ENCODE measurements at places on chromosomes 16 and 17.

GRCh38 chr17:58402047-58402446, 15.3 kb downstream of the RNF43 start:
- DNase-seq = no peak

DNA sequence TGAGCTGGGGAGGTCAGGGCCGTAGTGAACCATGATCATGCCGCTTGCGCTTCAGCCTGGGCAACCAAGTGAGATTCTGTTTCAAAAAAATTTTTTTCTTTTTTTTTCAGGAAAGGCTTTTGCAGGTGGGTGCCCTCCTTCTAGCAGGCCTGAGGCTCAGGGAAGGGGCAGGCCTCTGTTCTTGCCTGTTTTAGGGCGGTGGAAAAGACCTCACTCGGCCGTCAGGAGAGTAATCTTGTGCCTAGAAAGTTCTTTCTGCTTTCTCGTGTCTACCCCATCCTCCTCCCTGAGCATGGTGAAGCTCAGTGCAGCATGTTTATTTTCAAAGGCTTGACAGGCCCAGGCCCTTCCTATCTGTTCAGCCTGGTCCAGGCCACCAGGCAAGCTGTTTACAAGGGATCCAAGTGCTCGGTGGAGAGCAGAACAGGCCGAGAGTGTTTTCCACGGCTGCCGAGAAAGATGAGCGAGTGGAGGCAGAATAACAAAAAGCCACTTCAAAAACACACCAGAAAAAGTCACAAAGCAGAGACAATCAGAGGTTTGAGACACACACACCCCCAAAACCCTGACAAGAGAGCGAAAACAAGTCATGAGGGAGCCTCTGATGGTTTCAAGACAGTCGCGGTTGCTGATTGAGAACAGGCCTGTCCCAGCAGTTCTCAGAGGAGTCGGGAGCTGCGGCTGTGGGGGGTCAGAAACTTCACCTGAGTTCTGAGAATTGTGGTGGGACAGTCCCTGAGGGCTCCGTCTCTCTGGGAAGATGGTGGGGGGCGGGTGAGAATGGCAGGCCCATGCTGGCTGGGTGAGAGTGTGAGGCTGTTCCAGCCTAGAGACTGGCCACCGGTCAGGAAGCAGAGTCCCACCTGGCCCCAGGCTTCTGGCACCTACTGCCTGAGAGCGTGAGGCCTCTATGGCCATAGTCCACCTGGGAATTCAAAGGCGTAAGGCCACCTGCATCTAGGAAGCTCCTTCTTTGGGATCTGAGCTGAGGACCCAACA, 37.5 kb upstream of the CCR7 start:
- DNase-seq = peak; percentile 65

DNA sequence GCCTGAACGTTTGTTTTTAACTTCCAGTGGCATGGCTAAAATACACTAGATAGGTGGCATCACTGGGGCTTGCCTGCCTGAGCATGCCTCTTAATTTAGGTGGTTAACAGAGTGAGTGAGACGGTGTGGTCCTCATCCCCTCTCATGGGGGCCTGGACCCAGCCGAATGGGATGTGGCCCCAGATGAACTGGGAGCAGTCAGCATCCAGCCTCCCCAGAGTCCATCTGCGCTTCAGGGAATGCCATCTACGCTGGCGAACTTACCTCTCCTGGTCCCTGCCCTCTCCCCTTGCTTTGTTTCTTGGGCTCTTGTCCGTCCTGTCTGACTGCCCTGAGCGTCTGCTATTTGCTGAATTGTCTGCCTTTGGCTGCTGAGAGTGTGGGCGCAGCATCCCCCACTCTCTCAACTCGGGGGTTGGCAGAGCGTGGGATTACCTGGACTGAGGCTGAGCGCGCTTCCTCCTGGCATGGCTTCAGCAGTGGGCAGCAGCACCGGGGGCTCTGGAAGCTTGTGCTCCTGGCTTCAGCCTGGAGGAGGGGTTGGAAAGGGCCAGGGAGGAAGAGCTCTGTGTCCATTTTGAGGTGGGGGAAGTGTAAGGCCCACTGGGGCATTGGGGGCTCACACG, 2.1 kb downstream of the RAB40C start:
- no peak for DNase-seq

DNA sequence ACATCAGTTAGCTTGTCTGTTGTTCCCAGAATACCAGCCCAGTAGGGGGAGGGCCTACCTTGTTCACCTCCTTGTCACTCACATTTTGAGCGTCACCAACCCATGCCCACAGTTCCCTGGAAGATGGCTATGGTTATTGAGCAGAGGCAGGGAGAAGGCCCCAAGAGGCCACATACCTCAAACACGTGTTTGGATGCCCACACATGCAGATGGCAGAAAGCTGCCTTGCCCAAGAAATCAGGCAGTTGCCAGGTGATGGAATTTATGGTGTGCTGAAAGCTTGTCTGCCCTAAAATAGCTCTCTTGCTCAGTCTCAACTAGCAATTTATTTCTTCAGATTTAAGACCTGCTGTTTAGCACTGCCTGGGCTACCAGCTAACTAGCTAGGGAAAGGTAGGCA, 16.5 kb upstream of the CMTM4 start:
- no peak for DNase-seq

DNA sequence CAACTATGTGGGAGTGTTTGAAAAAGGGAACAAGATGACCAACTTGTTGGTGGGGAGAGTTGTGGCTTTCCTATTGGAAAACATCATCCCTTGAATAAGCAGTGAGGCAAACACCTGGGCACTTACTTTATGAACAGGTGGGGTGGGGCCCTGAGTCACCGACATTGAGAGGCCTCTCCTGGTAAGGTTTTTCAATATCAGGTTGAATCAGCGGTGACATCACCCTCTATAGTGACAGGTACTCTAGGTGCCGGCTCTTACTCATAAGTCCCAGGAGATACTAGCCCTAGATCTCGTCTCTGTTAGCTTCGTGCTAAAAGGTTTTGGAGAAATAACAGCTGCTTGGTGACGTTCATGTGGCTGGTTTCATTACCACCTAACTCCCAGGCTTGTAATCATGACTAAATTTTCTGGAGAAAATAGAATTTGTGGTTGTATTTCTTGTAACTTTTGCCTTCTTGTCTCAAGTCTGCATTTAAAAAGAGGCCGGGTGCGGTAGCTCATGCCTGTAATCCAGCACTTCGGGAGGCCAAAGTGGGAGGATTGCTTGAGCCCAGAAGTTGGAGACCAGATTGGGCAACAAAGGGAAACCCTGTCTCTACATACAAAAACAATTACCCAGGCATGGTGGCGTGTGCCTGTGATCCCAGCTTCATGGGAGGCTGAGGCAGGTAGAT, 19.3 kb downstream of the CDH1 start:
- peak; percentile 92 for DNase-seq

DNA sequence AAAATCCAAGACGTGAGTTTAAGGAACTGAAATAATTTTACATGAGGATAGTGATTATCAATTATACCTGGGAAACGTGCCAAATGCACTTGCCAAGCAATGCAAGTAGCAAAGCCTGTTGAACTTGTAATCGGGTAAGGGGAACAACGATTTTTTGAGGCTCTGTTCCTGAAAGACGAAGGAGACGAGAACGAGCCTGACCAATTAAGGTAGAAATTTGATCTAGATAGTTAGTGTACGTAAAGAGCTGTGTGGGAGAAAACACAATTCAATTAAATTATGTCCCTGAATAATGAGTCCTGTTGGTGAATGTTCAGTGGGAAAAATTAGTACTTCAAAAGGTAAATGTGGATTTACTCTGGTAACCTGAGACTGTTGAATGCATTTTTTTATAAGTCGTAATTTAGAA, 17.7 kb upstream of the KCTD5 start:
- no peak for DNase-seq
